ENCODE measurements at places on chromosomes 6 and 20. TPM values are rescaled to one million over a fixed set of nuclear protein-coding genes. Genes with fewer than 3 reads are reported as not detected.
A peak's percentile ranks its signal among the peaks of the same experiment; 100 is the strongest.

C20orf202 gene
- total RNA-seq, result 0.23 TPM

- no peaks in the 10 kb centered on the region for H3K27me3 ChIP-seq
- no peaks in the 10 kb centered on the region for H3K4me1 ChIP-seq
- no peak overlapping the region for H3K27ac ChIP-seq
- no peak for DNase-seq
Measured at GRCh38 chr6:56489559-56489958, 153.1 kb downstream of the DST start.

SRMS gene
- not detected for total RNA-seq

DNA sequence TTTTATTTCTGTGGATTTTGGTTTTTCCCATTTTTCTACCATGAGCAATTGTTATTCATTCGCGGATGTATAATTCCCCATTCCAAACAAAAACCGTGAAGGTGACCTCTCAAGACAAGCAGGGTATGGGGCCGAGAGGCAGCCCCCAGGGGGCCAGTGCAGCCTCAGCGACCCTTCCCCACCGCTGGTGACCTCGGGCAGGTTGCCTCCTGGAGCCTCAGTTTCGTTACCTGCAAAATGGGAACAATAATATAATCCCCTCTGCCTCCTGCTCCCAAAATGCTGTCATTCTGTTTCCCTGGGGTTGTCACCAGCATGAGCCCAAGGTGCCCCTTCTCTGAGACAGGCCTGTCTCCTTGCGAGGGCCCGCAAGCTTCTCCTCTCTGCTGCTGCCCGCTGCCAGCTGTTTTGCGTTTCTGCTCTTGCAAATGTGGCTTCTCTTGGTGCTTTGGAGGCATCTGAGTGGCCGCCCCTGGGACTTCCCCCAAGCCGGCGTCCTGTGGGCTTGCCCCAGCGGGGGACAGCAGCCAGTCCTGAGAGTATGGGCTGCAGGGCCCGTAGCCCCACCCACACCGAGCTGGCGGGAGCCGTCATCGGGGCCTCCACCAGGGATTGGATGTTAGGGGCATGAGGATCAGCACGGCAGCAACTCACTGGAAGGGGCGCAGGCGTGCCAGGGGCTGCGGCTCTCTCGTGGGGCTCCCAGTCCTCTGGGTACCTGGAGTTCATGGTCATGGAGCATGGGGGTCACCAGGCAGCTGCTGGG is 161.9 kb downstream of the TAF4 start:
- no peak overlapping the region for H3K27ac ChIP-seq
- H3K4me1 ChIP-seq, result no peaks in the 10 kb centered on the region
- no peak overlapping the region for H3K4me3 ChIP-seq
- H3K27me3 ChIP-seq, result no peaks in the 10 kb centered on the region

DNA sequence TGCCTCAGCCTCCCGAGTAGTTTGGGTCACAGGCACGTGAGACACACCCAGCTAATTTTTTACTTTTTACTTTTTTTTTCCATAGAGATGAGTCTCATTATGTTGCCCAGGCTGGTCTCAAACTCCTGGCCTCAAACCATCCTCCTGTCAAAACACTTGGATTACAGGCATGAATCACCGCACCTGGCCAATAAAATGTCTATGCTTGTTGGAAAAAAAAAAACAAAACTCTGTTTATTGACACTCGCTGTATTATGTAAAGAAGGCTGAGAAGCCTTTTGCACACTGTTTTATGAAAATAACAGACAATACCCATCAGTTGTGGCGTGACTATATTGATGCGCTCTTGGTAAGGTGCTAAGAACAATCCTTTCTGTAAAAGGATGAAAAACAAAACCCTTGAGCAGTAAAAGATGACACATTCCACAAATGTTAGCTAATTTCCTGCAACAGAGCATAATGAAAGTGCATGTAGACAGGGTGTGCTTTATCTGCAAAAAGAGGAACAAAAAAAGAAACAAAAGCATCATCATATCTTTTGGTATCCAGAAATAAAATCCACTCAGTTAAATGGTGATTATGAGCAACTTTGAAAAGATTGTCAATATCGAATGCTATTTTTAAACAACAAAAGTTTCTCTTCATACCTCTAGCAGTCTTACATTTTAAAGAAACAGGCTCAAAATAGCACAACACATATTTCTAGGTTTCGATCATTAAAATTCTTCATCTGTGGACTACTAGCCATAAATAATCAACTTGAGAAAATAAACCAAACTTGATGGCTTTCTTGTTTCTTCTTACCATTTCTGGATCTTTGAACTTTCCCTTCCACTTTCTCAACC is 108.3 kb upstream of the PHACTR1 start:
- no peak overlapping the region for H3K4me3 ChIP-seq
- no peaks in the 10 kb centered on the region for H3K36me3 ChIP-seq
- H3K27ac ChIP-seq, result no peak overlapping the region
- DNase-seq, result no peak
- no peaks in the 10 kb centered on the region for H3K4me1 ChIP-seq

TMEM244 gene
- 0.53 TPM for total RNA-seq

NKX2-2 gene
- not detected for total RNA-seq

GRCh38 chr6:145529582-145529981 is 205.7 kb downstream of the EPM2A start:
- H3K27me3 ChIP-seq, result no peaks in the 10 kb centered on the region
- no peaks in the 10 kb centered on the region for H3K4me1 ChIP-seq
- H3K27ac ChIP-seq, result no peak overlapping the region
- DNase-seq, result no peak
- H3K4me3 ChIP-seq, result no peak overlapping the region
- no peaks in the 10 kb centered on the region for H3K36me3 ChIP-seq

GRCh38 chr6:119584088-119584487 is 234.5 kb upstream of the MAN1A1 start:
- H3K4me3 ChIP-seq, result no peak overlapping the region
- H3K36me3 ChIP-seq, result no peaks in the 10 kb centered on the region
- H3K27ac ChIP-seq, result no peak overlapping the region
- H3K27me3 ChIP-seq, result no peaks in the 10 kb centered on the region
- DNase-seq, result no peak

DNA sequence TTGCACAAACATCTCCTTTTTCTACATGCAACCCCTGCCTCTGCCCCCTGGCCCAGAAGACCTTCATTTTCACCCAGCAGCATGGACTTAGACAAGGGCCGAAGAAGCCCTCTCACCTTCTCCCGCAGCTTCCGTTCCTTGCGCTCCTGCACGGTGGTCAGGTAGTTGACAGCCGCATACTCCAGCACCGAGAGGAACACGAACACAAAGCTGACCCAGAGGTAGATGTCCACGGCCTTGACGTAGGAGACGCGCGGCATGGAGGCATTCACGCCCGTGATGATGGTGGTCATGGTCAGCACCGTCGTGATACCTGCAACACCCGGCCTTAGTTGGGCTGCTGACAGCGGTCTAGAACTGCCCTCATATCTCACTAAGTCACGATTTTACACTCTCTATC is 47.1 kb upstream of the GABRR1 start:
- DNase-seq, result no peak
- H3K4me1 ChIP-seq, result no peaks in the 10 kb centered on the region
- H3K27ac ChIP-seq, result no peak overlapping the region
- H3K27me3 ChIP-seq, result peaks cover 10% of the 10 kb centered on the region

LY86 gene
- total RNA-seq, result 0.54 TPM

- H3K4me3 ChIP-seq, result peak overlapping the region; percentile 69
- peak overlapping the region; percentile 63 for H3K27ac ChIP-seq
- peaks cover 21% of the 10 kb centered on the region for H3K4me1 ChIP-seq
- no peaks in the 10 kb centered on the region for H3K36me3 ChIP-seq
Measured at GRCh38 chr6:13709689-13710551, 1.7 kb downstream of the RANBP9 start.

GRCh38 chr6:160058603-160059215 is 62.9 kb upstream of the SLC22A1 start:
- peaks cover 13% of the 10 kb centered on the region for H3K36me3 ChIP-seq
- no peak overlapping the region for H3K4me3 ChIP-seq
- no peak overlapping the region for H3K27ac ChIP-seq
- no peaks in the 10 kb centered on the region for H3K27me3 ChIP-seq

DNA sequence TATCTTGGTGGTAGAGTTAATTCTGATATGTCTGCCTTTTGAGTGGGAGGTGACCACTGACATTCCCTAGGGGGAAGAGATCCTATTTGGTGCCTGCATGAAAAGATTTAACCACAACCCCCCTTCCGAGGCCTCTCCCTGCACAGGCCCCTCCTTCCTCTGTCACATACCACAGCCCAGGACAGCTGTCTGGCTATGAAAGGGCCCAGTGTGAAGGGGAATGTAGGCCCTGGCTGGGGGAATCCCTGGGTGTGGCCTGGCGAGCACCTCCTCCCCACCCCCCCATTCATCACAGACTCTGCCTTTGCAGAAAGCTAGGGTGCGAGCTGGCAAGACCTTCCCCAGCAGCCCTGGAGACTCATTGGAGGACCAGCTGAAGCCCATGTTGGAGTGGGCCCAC is 27.4 kb upstream of the MAPRE1 start:
- peaks cover 52% of the 10 kb centered on the region for H3K4me1 ChIP-seq
- peak overlapping the region; percentile 66 for H3K27ac ChIP-seq
- DNase-seq, result no peak
- peak overlapping the region; percentile 0 for H3K4me3 ChIP-seq

KIF6 gene
- not detected for total RNA-seq

GRCh38 chr20:48723308-48724264 is 104.2 kb downstream of the PREX1 start:
- H3K4me1 ChIP-seq, result peaks cover 75% of the 10 kb centered on the region
- H3K4me3 ChIP-seq, result no peak overlapping the region
- peak overlapping the region; percentile 43 for H3K27ac ChIP-seq
- H3K36me3 ChIP-seq, result no peaks in the 10 kb centered on the region
- H3K27me3 ChIP-seq, result no peaks in the 10 kb centered on the region

- no peak overlapping the region for H3K4me3 ChIP-seq
- no peak for DNase-seq
- no peak overlapping the region for H3K27ac ChIP-seq
- H3K36me3 ChIP-seq, result no peaks in the 10 kb centered on the region
Measured at GRCh38 chr6:57173886-57174510, 1.9 kb downstream of the BAG2 start.

GNMT gene
- 1.7 TPM for total RNA-seq

DNA sequence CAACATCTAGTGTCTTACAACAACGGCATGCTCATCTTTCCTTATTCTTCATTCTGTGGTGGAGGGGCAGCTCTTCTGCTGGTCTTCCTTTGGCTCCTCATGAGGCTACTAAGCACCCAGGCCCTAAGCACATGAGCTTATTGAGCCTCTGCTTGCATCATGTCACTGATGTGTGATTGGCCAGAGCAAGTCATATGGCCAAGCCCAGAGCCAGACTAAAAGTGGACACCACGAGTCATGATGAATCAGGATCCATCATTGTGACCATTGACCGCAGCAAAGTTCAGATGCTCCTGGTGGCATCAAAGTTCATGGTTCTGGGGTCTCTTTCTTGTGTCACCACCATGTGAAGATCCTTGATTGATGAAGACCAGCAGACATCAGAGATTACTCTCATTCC is 192.0 kb upstream of the FOXA2 start:
- H3K36me3 ChIP-seq, result no peaks in the 10 kb centered on the region
- DNase-seq, result no peak
- H3K27me3 ChIP-seq, result no peaks in the 10 kb centered on the region

DNA sequence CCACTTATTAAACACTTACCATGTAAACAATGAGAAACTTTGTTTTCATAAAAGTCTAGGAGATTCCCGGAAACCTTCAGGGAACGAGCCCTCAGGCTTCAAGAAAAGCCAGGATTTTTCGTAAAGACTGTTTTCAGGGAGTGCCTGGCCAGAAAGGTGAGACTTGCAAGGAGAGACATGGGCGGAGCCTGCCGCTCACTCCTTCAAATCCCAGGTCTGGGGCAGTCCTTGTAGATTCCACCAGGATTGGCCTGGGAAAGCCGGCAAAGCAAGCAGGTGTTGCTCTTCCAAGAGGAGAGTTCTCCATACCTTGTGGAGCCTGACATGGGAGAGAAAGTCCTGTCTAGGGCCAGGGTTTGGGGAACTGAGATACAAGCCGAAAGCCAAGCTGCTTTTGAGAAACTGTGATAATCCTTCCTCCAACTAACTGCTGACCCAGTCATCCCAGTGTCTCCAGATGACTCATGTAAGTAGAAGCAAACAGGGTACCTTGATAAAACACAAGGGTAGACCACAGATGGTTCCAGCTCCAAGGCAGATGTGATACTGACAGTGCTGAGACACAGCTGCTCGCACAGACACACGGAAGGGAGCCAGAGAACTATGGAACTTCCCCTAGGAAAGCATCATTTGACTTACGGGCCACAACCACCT is 69.4 kb upstream of the NAA20 start:
- H3K4me3 ChIP-seq, result no peak overlapping the region
- DNase-seq, result no peak
- H3K27me3 ChIP-seq, result no peaks in the 10 kb centered on the region

DNA sequence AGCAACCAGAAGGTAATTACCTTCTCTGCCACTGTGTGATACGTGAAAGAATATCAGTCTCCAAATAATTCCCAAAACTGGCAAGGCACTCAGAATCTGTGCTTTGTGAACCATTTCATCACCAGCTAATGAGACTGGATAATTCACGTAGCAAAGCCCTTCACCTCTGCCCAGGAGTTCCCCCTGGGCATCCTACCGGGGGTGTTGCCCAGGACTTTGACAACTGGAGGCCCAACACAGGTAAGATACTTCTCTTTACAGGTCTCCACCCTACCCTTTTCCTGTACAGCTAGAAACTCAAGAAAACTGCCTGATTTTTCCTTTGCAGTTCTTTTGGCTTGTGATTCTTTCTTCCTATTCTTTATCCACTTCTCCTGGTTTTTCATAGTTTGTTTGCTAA is 2.7 kb upstream of the CD24 start:
- no peak overlapping the region for H3K4me3 ChIP-seq
- H3K27me3 ChIP-seq, result peaks cover 55% of the 10 kb centered on the region
- peaks cover 22% of the 10 kb centered on the region for H3K4me1 ChIP-seq

- no peaks in the 10 kb centered on the region for H3K27me3 ChIP-seq
- no peak for DNase-seq
- H3K27ac ChIP-seq, result no peak overlapping the region
- no peaks in the 10 kb centered on the region for H3K36me3 ChIP-seq
- peaks cover 14% of the 10 kb centered on the region for H3K4me1 ChIP-seq
- no peak overlapping the region for H3K4me3 ChIP-seq
Measured at GRCh38 chr6:156391977-156392376, 385.2 kb upstream of the ARID1B start.

CUL7 gene
- 14.9 TPM for total RNA-seq

DNA sequence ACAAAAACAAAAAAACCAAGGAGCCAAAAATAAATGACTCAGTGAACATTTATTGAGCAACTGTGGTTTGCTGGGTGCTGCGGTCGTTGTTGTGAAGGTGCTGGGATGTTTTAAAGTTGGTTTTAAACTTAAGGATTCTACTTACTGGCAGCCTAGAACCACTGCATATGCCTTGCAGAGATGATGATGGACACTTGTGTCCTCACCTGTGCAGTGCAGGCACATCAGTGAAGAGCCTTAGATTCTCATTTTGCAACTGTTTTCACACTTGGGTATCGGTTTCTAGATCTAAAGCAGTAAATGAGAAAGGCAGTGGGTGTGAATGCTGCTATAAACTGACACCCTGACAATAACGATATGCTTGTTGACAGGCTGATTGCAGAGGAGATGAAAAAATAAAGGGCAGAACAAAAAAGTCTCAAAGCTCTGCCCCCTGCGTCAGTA is 68.8 kb downstream of the UTRN start:
- peak overlapping the region; percentile 83 for H3K27ac ChIP-seq
- DNase-seq, result no peak
- peaks cover 59% of the 10 kb centered on the region for H3K4me1 ChIP-seq
- H3K4me3 ChIP-seq, result no peak overlapping the region
- H3K36me3 ChIP-seq, result peaks cover 2% of the 10 kb centered on the region
